ENCODE measurements at places on chromosomes 6 and 20.

DNA sequence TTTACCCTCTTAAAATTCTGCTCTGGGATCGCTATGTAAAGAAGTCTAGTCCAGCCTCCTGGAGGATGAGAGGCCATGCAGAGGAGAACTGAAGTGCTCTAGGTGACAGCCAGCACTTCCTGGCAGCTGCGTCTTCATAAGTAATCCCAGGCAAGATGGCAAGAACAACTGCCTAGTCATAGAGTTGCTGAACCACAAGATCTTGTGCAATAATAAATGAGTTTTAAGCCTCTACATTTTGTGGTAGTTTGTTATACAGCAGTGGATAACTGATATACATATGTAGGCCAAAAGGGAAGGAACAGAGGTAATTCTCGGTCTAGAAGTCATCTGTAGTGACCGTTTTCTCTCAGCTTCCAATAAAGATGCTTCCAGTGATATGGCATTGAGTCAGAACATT is 103.8 kb upstream of the FLRT3 start:
- H3K4me1 ChIP-seq, result no peaks in the 10 kb centered on the region
- H3K27ac ChIP-seq, result no peak overlapping the region
- DNase-seq, result no peak
- no peak overlapping the region for H3K4me3 ChIP-seq
- H3K36me3 ChIP-seq, result no peaks in the 10 kb centered on the region

GRCh38 chr6:7749478-7749877 is 23.6 kb downstream of the BMP6 start:
- H3K36me3 ChIP-seq, result no peaks in the 10 kb centered on the region
- DNase-seq, result no peak
- no peak overlapping the region for H3K27ac ChIP-seq
- H3K4me3 ChIP-seq, result no peak overlapping the region

GRCh38 chr6:15804164-15805154 is 141.6 kb upstream of the DTNBP1 start:
- H3K27me3 ChIP-seq, result no peaks in the 10 kb centered on the region
- no peak overlapping the region for H3K4me3 ChIP-seq
- DNase-seq, result no peak
- H3K4me1 ChIP-seq, result no peaks in the 10 kb centered on the region
- no peaks in the 10 kb centered on the region for H3K36me3 ChIP-seq
- H3K27ac ChIP-seq, result no peak overlapping the region

- peaks cover 6% of the 10 kb centered on the region for H3K36me3 ChIP-seq
- H3K27me3 ChIP-seq, result no peaks in the 10 kb centered on the region
- H3K4me1 ChIP-seq, result peaks cover 4% of the 10 kb centered on the region
- DNase-seq, result no peak
- no peak overlapping the region for H3K27ac ChIP-seq
Observed at GRCh38 chr6:12032783-12033573, 20.9 kb downstream of the HIVEP1 start.

GRCh38 chr20:44866703-44867335 is 18.7 kb upstream of the YWHAB start:
- DNase-seq, result no peak
- H3K27ac ChIP-seq, result peak overlapping the region; percentile 26
- no peaks in the 10 kb centered on the region for H3K36me3 ChIP-seq
- peaks cover 31% of the 10 kb centered on the region for H3K4me1 ChIP-seq

GRCh38 chr6:20873425-20874190 is 339.4 kb downstream of the CDKAL1 start:
- no peak overlapping the region for H3K4me3 ChIP-seq
- H3K27ac ChIP-seq, result no peak overlapping the region
- H3K4me1 ChIP-seq, result peaks cover 10% of the 10 kb centered on the region
- no peak for DNase-seq
- no peaks in the 10 kb centered on the region for H3K36me3 ChIP-seq
- H3K27me3 ChIP-seq, result no peaks in the 10 kb centered on the region

DNA sequence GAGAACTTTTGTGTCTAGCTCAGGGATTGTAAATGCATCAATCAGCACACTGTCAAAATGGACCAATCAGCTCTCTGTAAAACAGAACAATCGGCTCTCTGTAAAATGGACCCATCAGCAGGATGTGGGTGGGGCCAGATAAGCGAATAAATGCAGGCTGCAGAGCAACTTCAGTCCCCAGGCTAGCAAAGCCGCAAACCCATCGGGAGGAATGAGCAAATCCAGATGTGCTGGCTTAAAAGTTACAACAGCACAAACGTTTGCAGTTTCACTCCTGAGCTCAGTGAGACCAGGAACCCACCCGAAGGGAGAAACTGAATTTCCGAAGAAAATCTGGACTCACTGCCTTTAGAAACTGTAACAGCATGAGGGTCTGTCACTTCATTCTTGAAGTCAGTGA is 21.9 kb upstream of the MBOAT1 start:
- no peak overlapping the region for H3K4me3 ChIP-seq

DNA sequence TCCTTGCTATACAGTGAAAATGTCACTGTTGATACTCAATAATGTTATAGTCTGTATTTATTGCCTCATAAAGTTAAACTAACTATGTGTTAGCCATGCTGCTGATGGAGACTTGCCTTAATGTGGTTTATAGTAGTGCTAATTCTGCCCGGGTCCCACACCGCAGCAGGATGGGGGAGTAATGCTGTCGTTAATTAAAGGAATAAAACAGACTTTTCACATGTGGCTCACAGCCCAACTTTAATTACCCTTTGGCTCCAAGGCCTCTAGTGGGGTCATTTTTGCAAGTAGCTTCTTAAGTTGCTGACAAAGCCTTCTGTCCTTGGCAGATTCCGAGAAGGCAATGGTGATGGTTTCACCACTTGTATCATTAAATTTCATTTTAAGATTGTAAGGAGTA is 634.3 kb downstream of the TBC1D32 start:
- H3K27me3 ChIP-seq, result no peaks in the 10 kb centered on the region
- no peak overlapping the region for H3K4me3 ChIP-seq
- DNase-seq, result no peak
- H3K4me1 ChIP-seq, result no peaks in the 10 kb centered on the region
- no peaks in the 10 kb centered on the region for H3K36me3 ChIP-seq
